ENCODE measurements at places on chromosomes 16 and 17. TPM values are rescaled to one million over a fixed set of nuclear protein-coding genes. Genes with fewer than 3 reads are reported as not detected.

TEX2 gene
- 11.7 TPM for total RNA-seq

ANKS4B gene
- not detected for total RNA-seq

RFWD3 gene
- total RNA-seq: 30.8 TPM

ZNF688 gene
- total RNA-seq: 3.1 TPM
